ENCODE measurements at places on chromosomes 16 and 17.

DNA sequence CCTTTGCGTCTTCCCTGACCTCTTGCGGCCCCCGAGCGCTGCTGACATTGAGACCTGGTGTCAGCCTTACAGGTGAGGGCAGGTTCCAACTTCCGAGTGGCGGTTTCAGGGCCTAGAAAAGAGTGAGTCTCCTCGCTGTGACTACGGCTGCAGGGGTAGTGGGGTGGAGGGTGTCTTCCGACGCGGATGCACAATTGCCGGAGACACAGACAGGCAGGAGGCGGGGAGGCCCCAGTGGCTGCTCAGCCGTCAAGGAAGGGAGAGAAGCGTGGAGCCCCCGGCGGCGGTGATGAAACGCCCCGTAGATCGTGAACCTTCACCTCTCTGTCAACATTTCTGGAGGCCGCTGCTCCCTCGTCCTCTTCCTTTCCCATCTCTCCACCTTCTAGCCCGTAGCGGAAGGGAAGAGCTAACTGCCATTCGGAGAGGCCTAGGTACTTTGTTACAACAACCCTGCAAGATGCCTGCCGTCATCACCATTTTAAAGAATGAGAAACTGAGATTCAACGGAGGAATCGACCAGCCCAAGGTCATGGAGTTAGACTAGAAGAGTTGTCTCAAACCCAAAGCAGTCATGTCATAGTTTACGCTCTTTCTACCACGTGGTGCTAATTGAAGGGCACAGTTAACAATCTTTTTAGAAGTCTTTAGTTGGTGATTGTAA, 485 bp downstream of the DNAJA3 start:
- DNase-seq: peak; percentile 32

DNA sequence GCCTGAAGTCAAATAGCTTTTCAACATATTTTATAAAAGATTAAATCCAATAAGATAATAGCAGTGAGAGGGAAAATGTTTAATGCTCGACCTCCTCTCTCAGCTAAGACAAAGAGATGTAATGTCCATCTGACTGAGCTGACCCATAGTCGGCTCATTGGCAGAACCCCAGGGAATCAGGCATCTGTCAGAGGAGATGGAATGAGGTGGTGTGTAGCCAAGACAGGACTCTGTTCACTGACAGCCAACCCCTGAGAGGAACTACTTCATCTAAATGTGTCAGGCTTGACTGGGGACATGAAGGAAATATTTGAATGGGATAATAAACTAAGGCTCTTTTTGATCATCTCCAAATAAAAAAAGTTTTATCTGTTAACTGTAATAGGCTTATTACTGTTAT, 188.0 kb downstream of the CDH11 start:
- no peak for DNase-seq

DNA sequence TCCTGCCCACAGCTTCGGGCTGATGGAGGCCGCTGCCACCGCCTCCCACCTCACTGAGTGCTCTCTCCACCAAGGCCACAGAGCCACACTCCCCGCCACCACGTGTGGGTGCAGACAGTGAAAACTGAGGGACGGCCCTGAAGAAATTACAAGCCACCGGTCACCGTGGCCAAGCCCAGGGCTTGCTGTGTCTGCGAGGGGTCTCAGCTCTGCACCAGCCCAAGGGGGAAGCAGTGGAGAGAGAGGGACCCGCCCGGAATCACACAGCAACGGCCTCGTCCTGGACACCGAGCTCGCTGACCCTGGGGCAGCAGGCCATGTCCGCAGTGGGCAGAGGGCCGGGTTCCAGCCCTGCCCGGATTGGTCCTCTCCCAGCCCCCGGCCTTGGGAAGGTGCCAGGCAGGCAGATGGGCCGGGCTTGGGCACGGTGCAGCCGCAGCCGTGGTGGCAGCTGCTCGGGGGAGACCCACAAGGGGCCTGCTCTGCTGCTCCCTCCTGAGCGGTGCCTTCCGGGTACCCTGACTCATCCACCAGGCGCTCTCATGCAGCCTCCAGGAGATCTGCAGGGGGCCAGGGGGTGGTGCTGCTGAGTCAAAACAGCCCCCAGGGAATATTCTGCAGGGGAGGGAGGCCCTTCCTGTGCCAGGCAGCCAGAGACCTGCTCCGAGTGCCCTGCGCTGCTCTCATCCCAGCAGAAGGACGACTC, 52.0 kb downstream of the CBFA2T3 start:
- peak; percentile 20 for DNase-seq

DNA sequence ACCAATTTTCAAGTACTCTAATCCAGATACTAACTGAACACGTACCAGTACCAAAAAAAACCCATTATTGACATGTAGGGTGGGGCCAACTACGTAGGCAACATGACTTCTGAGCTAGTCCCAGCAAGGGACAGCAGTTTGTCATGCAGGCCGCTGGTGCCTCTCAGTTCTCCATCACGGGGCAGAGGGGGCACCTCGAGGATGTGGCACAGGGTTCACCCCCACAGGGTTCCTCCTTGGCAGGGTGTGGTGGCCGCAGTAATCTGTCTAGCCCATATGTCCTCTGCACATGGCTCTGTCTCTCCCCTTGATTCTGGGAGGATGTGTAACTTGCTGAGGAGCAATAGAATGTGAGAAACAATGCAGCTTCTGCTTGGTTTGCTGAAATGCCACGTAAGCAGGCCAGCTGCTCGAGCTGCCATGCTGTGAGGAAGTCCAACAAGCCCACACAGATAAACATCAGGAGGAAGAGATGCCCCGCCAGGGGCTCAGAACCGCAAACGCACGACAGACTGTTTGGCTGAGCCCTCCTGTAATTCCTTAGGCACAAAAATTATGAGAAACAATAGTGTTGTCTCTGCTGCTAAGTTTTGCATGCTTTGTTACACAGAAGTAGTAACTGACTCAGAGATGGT, 62.4 kb downstream of the NT5M start:
- DNase-seq: no peak

- DNase-seq: no peak
These were observed 16.8 kb upstream of the TVP23A start for GRCh38 chr16:10835281-10835931.

DNA sequence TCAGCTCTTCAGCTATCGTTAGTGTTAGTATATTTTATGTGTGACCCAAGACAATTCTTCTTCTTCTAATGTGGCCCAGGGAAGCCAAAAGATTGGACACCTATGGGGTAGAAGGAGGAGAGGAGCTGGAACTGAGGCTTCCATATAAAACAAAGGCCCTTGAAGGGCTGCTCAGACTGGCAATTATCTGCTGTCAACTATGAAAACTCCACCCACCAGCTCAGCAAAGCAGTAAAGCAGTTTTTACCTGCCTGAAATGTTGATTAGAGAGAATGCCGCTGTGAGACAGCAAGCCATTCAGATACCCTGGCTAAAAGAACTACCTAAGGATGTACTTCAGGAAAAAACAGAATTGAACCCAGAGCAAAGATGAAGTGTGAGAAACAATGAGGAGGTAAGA, 45.9 kb upstream of the GNAO1 start:
- no peak for DNase-seq

DNA sequence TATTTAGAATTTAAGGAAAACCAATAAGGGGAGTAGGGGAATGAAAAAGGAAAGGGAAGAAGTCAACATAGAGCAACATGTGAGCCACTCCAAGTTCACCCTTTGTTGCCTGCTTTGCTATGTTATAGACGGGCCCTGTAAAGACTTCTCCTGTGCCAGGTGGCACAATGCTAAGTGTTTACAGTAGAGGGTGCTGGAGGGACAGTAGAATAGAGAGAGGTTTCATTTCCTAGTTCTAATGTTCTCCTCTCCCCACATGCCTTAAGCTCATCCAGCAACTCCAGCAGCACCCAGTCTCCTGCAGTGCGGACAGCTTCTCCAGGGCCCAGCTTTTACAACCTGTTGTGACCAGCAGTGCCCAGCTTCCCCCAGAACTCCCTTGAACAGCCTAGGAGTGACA, 468.0 kb downstream of the HS3ST3B1 start:
- no peak for DNase-seq

DNA sequence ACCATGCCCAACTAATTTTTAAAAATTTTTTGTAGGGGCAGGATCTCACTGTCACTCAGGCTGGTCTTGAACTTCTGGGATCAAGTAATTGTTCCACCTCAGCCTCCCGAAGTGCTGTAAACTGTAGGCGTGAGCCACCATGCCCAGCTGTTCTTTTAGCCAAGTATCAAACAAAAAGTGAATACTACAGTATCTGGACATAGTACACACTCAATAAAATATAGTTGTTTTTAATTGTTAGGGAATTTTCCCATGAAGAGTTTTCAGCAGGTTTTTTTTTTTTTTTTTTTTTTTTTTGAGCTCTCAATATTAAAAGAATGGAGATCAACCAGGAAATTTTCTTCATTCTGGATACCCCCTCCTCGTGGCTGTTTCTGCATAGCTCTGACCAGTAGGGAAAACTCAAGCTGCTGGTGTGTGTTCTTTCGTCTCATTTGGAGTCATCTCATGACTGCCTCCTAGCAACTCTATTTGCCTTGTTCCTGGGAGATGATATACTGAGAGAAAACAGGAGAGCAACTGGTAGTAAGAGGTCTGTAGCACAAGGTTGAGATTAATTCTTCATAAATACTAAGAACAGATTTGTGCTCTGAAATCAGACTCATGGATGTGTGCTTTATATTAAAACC, 16.5 kb upstream of the PHAF1 start:
- no peak for DNase-seq

DNA sequence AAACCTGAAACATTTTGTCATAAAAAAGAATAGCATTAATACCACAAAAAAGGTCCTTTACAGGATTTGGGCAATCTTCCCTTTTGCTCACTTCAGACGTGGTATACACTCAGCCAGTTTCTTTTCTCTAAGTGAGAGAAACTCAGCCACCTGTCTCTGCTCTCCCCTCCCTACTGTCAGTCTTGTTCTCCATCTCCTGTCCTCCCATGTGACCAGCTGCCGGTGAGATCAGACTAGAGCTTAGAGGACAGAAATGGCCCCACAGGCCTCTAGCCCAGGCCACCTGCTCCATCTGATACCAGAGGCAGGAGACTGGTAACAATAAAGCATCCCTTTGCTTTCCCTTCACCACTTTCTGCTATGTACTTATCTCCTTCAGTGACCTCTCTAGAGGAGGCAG, 34.9 kb downstream of the CMC2 start:
- no peak for DNase-seq

GRCh38 chr17:17873450-17873991, 36.7 kb upstream of the SREBF1 start:
- no peak for DNase-seq

DNA sequence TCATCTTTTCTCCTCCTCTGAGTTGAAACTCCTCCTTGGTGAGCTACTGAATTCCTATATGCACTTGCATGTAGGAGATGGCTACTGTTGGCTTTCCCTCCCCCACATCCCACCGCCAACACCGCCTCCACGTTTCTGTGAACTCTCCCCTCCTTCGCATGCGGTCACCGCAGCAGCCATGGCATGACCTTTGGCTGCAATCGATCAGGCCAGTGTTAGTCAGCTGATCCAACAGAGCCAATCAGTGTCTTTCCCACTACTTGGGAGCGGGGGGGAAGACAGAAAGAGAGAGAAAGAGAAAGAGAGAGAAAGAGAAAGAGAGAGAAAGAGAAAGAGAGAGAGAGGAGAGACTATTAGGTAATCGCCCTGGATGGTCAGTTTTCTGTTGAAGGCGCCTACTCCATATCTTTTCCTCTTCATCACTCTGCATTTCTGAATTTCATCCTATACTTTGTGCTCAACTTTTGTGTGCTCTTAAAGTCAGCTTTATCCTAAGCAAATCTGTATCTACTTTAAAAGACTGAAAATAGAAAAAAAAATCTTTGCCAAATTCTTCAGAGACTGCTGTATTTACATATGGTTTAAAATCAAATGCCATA, 22.7 kb downstream of the ASGR1 start:
- no peak for DNase-seq

GRCh38 chr17:75367312-75367711, 38.2 kb downstream of the GRB2 start:
- DNase-seq: no peak

- no peak for DNase-seq
These were observed 1.5 kb upstream of the KRT23 start for GRCh38 chr17:40938981-40939380.

DNA sequence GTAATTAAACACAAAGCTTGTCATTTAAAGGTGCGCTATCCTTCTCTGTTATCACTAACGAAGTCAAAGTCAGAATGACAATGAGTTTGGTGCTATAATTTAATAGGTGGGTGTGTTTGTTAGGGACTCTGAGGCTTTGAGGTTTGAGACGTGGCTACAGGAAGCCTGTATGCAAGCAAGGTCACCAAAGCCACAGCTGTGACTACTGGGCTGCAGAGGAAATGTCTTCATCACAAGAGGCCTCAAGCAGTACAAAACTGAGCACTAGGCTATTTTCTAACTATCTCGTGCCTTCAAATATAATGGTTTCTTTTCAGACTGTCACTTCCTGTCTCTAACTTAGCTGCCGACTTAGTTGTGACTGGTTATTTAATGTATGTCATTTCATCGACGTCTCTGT, 141.2 kb downstream of the AATF start:
- DNase-seq: peak; percentile 11

DNA sequence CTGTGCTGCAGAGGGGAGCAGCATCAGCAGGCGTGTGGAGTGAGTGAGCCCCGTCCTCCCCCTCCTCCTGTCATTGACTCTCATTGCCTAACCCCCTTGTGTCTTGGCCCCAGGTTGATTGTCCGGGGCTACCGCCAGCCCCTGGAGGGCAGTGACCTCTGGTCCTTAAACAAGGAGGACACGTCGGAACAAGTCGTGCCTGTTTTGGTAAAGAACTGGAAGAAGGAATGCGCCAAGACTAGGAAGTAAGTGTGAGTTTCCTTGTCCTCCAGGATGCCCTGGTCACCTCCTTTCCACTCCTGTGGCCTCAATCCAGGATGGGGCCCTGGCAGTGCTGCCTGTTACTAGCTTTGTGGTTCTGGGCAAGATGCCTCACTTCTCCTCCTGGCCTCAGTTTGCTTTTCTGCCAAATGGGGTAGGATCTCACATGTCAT, 87.0 kb downstream of the ABCC1 start:
- no peak for DNase-seq

- DNase-seq: no peak
These were observed 122.3 kb downstream of the MRTFB start for GRCh38 chr16:14193316-14193871.

DNA sequence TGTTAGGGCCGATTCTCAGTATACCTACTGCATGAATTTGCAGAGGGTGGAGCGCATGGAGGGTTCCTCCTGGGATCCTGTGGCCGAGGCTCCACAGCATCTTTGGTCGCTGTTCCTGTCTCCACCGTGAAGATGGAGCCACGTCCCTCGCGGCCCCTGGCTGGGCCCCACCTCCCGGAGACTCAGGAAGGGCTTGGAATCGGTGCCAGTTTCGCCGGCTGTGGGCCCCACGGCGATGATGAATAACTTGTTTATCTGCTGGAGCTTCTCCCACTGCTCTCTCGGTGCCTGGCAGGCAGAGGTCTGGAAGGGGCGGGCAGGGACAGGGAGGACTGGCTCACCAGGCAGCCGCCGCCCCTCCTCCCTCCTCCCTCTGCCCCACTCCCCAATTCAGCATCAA, 8.1 kb downstream of the SLC5A11 start:
- no peak for DNase-seq

GRCh38 chr16:68183046-68183445, 52.9 kb downstream of the ESRP2 start:
- DNase-seq: no peak

DNA sequence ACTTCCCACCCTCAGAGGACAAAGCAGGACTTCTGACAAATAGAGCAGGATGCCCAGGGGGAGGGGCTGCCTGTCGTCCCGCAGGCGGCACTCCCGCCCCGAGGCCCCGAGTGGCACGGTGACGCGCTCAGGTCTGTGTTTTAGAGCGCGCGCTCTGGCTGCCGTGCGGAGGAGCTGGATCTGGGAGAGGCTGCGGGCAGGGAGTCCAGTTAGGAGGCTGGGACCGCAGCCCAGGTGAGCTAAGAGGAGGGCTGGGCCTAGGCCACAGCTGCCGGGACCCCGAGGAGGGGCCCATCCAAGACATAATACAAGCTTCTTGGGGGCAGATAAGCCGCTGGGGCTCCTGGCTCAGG, 6.4 kb downstream of the DOC2A start:
- no peak for DNase-seq

All from stimulated activated CD4-positive, alpha-beta T cell treated with anti-CD3 and anti-CD28 coated beads, Interleukin-4, amount 100 ng/mL, for 48 hours (primary cell).